ENCODE measurements at places on chromosomes 2 and 18.

GRCh38 chr2:194205568-194206227, 1451.3 kb upstream of the SLC39A10 start:
- DNase-seq = no peak

DNA sequence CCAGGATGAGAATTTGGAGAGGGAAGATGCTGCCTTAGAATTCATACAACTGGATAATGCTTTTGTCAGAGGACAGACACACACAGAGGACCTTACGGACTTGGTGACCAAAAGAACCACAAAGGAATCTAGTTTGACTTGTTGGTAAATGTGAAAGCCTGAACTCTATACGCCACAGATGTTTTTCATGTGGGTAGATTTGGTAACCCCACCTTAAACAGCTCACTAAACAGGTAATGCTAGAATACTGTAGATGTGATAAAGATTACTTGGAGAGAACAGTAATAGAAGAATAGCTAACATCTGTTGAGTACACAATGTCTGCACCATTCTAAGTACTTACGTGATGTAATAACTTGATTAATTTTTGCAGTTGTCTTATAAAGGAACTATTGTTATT, 24.1 kb downstream of the ANXA4 start:
- DNase-seq = no peak

- no peak for DNase-seq
Measured at GRCh38 chr2:59947917-59948541, 605.4 kb downstream of the BCL11A start.

- no peak for DNase-seq
Measured at GRCh38 chr2:137943678-137944347, 20.5 kb upstream of the HNMT start.

DNA sequence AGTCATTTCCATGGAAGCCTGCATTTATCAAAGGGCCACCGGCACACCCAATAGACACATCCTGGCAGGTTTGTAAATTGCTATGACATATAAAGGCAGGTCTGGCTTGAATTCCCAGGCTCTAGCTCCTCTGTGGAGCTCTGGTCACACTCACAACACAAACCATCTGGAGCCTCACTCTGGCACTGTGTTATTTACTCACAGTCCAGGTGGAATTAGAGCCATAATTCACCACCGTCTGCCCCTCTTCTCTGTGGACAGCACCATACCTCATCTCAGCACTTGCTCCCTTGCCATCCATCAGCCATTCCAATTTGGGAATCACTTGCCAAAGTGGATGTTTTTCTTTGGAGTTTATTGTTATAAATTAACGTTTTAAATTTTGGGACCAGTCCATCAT, 84.3 kb upstream of the OSR1 start:
- DNase-seq = no peak

DNA sequence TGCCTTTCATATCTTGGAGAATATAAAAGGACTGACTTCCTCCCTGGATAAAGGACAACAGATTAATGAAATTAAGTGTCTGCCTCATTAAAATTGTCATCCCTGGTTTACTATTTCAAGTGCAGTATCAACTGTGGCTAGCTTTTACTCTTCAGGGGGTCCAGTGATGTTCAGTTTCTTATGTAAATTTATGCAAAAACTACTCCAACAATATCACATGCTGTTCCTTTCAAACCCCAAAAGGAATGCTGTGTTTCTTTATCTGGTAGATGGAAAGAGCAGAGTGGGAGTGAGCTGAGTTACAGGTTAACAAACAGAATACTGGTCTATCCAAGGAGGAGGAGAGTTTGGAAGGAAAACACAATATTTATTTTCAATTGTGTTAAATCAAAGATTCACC, 283.7 kb upstream of the VWC2L start:
- no peak for DNase-seq

DNA sequence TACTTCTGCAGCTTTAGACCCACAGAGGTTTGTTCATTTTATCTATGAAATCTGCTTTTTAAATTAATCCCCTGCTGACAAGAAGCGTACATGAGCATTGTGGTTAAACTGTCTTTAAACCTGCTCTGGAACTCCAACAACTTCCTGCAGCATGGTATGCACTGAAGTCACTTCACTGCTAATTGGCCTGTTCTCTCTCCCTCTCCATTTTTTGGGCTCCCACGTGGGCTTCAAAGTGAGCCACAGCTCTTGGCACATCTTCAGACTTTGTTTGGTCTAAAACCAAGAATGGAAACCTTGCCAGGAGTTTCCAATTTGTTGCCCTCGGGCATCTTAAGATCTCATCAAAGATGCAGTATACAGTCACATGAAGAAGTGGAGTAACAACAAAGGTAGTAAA, 311.4 kb downstream of the LRRTM1 start:
- DNase-seq = no peak

GRCh38 chr18:44411262-44411905, 269.3 kb upstream of the SETBP1 start:
- no peak for DNase-seq

- DNase-seq = no peak
Measured at GRCh38 chr2:2187196-2187595, 143.9 kb downstream of the MYT1L start.

DNA sequence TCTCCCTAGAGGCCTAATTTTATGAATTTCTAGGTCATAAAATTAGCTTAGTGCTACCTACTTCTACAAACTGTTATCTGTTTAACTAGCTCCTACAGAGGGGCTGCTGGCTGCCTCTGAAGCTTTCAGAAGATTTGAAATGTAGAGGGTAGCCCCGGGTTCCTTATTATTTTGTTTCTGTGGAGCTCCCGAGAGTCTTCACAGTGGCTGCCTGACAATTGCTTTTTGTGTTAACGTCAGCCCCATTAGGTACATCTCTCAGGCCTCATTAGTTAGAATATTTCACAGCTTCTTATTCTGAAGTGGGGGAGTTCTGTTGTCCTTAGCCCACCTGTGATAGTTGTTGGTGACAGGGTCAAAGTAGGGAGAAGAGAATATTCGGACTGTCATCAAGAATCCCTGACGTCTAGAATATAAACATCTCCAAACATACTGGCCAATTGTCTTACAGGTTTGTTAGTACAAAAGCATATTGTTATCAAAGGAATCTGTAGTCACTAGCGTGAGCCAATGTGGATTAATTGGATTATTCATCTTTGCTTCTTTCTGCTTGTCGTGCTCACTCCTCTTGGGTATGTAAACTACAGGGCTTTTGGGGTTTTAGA, 77.5 kb downstream of the DIS3L2 start:
- DNase-seq = no peak

DNA sequence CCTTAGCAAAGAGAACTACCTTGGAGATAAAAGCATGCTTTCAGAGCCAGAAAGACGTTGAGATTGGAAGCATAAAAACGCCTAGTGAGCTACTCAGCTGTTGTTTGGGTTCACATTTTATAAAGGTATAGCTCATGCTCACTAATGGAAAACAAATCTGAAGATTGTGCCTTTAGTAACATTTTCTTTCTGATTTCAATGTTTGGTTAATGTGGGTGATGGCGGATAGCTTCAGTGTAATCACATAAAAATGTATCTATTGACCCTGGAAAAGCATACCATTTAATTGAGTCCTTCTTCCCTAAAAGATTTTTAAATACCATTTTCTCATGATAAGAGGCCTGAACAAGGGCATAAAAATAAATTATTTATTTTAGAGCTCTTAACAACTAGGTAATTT, 73.4 kb downstream of the DTNA start:
- DNase-seq = peak; percentile 17

- peak; percentile 94 for DNase-seq
Measured at GRCh38 chr2:109382951-109383350, 230.8 kb downstream of the SEPTIN10 start.

- DNase-seq = peak; percentile 27
Measured at GRCh38 chr2:188293601-188294351, 2.1 kb downstream of the GULP1 start.

- no peak for DNase-seq
Measured at GRCh38 chr18:36756242-36756641, 72.6 kb downstream of the TPGS2 start.

- peak; percentile 89 for DNase-seq
Measured at GRCh38 chr18:12308386-12309100, 502 bp downstream of the TUBB6 start.

DNA sequence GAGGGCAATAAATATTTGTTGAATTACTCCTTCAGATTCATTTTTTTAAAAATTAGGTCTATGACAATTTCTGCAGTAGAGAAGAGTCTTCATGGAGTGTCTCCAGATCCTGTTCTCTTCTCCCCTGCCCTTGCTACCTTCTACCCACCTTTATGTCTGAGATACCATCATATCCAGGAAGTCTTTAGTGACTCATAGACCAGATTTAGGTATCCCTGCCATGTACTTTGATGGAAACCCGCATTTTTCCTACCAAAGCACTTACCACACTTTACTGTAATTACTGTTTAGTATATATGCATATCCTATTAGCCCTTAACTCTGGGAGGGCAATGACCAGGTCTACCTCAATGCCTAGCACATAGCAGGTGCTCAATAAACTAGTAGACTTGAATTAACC, 11.6 kb downstream of the ZNF397 start:
- no peak for DNase-seq

DNA sequence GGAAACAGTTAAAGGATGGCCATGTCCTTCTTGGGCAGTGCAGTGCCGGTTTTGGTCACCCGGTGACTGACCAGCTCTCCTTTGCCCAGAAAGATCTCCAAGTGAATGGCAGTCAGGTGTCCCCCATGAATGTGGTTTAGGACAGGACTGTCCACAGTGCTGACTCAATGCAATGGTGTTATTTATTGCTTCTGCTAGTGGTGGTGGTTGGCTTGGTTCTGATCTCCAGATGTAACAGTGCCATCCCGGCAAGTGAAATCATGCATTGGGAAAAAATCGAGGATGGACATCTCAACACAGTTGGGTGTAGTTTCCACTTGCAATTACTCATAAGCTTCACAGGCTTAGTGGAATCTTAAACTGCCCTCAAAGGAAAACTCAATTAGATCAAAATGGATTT, 81.9 kb downstream of the TGOLN2 start:
- no peak for DNase-seq

DNA sequence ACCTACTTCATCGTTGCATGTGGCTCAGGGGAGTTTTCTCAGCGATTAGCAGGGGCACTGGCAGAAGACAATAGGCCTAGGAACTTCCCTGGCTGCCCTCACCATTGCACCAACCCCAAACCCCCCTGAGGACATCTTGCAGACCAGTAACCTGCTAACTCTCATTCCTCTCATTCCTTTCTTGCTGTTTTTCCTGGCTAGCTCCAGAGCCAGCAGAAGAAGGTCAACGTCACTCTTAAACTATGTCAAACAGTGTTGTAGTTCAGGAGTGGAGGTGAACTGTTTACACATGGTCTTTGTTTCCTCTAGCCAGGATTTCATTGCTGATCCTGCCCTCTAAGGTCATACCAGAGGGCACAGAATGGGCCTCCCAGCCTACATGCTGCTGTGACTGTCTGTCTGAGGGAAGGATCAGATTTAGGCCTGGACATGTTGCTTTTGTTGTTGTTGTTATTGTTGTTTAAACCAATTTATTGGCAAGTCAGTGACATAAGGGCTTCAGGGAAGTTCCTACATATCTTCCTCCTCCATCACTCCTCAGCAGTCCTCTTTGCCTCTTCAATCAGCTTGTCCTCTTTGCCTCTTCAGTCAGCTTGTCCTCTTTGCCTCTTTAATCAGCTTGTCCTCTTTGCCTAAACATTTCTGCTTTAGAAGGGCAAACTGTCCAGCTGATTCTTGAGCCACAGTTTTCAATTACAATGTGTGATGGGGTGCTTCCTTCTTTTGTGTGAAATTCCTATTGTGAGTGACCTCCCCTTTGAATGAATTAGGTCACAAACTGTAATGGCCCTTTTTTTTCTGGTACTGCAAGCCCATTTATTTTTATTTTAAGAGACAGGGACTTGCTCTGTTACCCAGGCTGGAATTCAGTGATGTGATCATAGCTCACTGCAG, 471.9 kb upstream of the TNP1 start:
- peak; percentile 58 for DNase-seq

DNA sequence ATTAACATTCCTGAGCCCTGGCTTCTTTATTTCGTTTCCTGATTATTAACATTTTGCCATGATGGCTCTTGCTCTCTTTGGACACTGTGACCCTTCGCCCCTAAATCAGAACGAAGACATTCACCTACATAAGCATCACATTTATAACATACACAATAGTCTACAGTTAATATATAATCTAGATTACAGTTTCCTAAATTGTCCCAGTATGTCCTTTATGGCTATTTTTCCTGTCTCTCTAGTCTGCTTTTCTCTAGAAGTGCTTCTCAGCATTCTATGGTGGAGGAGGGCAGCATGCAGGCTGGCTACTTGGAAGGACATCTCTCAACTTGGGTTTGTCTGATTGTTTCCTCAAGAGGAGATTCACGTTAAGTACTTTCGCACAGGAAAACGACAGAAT, 49.9 kb downstream of the FAM210A start:
- DNase-seq = no peak

DNA sequence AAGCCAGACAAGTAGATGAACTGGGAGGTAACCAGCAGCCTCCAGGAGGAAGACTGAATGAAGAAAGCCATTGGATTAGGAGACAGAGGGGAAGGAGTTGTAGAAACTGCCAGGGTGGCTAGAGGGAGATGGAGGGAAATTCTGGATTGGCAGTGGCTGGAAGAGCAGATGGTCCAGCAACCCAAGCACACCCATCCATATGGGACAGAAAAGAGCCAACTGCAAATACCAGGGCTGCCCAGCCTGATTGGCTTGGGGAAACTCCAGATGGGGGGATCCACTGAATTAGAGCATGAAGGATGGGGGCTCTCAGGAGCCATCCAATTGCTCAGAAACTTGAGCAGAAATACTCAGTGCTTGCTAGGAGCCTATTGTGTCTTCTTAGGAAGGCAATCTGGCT, 173.5 kb upstream of the EPB41L3 start:
- no peak for DNase-seq

- no peak for DNase-seq
Measured at GRCh38 chr2:101346909-101347308, 38.4 kb upstream of the RNF149 start.

DNA sequence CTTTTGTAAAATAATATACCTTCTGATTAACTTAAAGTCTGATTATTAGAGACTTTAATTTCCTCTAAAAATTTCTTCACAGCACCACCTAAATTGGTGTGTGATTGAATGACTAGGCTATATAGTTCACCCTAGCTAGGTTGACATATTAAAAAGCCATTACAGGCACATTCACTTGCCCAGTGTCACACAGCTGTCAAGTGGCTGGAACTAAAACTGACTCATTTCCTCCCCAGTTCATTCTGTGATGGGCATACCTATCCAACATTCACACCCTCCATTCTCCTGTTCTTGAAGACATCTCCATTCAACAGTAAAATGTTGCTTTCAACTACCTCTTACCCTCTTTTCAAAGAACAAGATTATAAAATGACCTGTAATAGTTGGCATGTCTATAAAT, 334.5 kb downstream of the ARHGAP15 start:
- no peak for DNase-seq

DNA sequence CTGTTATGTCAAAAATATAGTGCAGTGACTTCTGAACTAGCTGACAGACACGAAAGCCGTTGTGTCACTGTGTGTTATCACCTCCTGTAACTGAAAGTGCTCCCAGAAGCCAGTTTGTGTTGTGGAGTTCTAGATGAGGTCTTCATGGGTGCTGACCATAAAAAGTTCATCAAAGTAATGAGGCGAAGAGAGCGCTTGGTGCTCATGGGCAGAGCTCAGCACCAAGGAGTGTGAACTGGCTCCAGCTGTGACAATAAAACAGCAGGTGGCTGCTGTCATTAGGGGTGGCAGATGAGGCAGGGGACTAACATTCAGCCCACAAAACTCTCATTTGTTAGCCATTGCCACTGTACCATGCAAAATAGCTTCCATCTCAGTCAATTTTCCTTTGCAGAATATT, 151.1 kb downstream of the ZNF407 start:
- DNase-seq = no peak

GRCh38 chr2:147345246-147345645, 499.6 kb upstream of the ACVR2A start:
- DNase-seq = no peak

- DNase-seq = peak; percentile 77
Measured at GRCh38 chr18:58362027-58362575, 266.8 kb downstream of the ALPK2 start.

Measured in hepatic stellate cell (primary cell).